ENCODE measurements at places on chromosomes 2 and 18.

DNA sequence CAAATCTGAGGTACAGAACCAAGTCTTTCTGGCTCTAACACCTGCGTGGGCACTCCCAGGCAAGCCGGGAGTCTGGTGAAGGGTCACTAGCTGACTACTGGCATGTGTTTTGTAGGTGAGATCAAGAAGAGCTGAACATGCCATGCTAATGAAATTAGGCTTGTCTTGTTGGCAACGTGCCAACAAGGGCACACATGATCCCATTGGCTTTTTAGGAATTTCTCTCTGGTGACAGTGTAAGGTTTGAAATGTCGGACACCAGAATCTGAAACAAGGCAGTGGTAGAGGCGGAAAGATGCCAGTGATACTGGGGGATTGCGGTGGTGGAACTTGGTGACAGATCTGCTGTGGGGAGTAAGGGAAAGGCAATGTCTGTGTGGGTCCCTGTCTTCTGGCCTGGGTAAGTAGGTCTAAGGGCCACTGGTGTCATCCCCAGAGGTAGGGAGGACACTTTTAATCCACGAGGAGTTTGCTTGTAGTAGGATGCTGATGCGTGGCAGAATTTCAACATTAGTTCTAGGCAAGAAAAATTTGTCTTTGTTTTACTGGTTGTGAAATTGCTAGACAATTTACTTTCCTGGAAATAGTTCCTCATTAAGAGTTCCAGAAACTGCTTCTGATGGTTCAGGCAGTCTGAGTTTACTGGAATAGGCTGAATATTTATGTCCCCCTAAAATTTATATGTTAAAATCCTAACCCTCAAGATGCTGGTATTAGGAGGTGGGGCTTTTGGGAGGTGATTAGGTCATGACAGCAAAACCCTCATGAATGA lies 52.6 kb upstream of the ACMSD start:
- H3K27ac ChIP-seq: no peak overlapping the region
- no peaks in the 10 kb centered on the region for H3K36me3 ChIP-seq
- no peak for DNase-seq
- H3K4me3 ChIP-seq: no peak overlapping the region
- peaks cover 8% of the 10 kb centered on the region for H3K27me3 ChIP-seq

DNA sequence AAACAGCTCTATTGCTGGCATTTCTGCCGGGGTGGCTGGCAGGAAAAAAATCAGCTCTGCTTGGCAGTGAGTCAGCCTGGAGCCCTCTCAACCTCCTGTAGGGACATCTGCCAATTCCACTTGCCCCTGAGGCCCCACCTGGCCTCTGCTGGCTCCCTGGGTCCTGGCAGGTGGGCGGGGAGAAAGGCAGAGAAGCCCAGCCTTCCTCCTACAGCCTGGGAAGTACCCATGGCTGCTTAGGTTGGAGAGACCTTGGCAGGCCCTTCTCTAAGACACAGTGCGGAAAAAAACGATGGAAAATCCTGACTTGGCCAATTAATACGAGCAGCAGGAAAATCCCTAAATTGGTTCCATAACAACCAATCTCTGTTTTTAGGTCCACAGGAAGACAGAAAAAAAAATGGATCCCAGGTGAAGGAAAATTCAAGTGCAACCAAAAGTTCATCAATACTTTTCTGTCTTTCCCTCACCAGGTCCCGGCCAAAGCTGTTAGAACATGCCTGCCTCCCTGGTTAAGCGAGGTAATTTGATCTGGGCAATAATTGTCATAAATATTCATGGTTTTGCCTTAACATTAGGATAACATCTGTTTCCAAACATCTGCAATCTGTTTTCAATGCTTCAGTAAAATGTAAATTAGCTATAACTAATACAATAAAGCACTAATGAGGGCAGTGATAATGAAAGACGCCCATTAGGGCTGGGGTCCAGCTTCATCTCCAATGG lies 245.9 kb downstream of the TFCP2L1 start:
- no peak overlapping the region for H3K4me3 ChIP-seq
- DNase-seq: no peak
- H3K27ac ChIP-seq: no peak overlapping the region
- H3K27me3 ChIP-seq: no peaks in the 10 kb centered on the region
- H3K4me1 ChIP-seq: no peaks in the 10 kb centered on the region
- no peaks in the 10 kb centered on the region for H3K36me3 ChIP-seq

GRCh38 chr2:240635998-240636547 lies 10.8 kb downstream of the GPR35 start:
- DNase-seq: no peak
- H3K36me3 ChIP-seq: no peaks in the 10 kb centered on the region
- no peak overlapping the region for H3K27ac ChIP-seq
- no peaks in the 10 kb centered on the region for H3K4me1 ChIP-seq
- no peaks in the 10 kb centered on the region for H3K27me3 ChIP-seq

- peaks cover 7% of the 10 kb centered on the region for H3K27me3 ChIP-seq
- DNase-seq: no peak
- H3K27ac ChIP-seq: no peak overlapping the region
- no peaks in the 10 kb centered on the region for H3K4me1 ChIP-seq
These were observed 11.6 kb downstream of the CD28 start for GRCh38 chr2:203718087-203718486.

GRCh38 chr18:8787794-8788193 lies 82.4 kb downstream of the MTCL1 start:
- H3K27me3 ChIP-seq: no peaks in the 10 kb centered on the region
- H3K4me1 ChIP-seq: peaks cover 9% of the 10 kb centered on the region
- peaks cover 5% of the 10 kb centered on the region for H3K36me3 ChIP-seq
- H3K4me3 ChIP-seq: no peak overlapping the region
- no peak overlapping the region for H3K27ac ChIP-seq

GRCh38 chr2:62536873-62537547 lies 31.0 kb upstream of the TMEM17 start:
- no peak overlapping the region for H3K4me3 ChIP-seq
- no peaks in the 10 kb centered on the region for H3K4me1 ChIP-seq
- no peaks in the 10 kb centered on the region for H3K36me3 ChIP-seq
- no peak for DNase-seq

DNA sequence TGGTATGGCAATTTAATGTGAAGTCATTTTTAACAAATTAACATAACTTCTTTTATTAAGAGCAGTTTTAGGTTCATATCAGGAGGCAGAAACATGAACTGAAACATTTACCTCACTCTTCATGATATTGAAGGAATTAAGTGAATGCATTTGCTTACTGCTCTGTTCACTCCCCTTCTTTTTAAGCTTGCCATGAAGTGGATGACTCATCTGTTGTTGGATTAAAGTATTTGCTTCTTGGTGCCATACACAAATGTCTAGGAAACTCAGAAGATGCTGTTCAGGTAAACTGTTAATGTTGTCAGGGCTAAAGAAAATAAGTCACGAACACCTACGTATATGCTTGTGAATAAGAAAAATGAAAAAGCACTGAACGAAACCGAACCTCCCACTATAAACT lies 10.2 kb upstream of the CABYR start:
- H3K27me3 ChIP-seq: no peaks in the 10 kb centered on the region
- no peak for DNase-seq
- H3K36me3 ChIP-seq: no peaks in the 10 kb centered on the region
- no peak overlapping the region for H3K27ac ChIP-seq

DNA sequence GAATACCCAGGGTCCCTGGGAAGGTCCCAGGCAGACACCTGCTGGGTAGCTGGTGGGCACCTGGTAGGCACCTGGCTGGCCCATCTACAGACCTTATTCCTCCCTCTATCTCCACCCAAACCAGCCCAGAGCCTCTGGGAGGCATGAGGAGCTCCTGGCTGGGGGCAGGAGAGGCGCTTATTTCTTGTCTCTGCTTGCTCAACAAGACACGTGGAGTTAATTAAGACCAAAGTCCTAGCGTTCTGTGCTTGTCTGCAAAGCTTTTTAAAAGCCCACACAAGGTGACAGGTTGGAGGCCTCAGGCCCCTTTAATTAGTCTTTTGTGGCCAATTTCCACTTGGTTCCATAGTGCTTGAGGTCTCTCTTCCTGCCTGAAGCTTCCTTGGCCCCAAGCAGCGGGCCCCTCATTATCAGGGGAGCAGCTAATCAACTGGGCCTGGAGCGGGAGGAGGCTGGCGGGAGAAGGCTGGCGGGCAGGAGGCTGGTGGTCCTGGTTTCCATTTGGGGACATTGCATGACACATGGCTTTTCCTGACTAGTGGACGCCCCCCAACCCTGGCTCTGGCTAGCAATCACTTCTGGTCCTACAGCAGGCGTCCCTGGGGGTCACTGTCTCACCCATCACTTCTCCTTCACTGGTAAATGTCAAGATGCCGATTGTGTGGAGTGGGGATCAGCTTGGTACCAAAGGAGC lies 65.4 kb upstream of the HDAC4 start:
- H3K4me1 ChIP-seq: no peaks in the 10 kb centered on the region
- no peak overlapping the region for H3K27ac ChIP-seq
- no peaks in the 10 kb centered on the region for H3K27me3 ChIP-seq
- DNase-seq: no peak
- no peaks in the 10 kb centered on the region for H3K36me3 ChIP-seq

DNA sequence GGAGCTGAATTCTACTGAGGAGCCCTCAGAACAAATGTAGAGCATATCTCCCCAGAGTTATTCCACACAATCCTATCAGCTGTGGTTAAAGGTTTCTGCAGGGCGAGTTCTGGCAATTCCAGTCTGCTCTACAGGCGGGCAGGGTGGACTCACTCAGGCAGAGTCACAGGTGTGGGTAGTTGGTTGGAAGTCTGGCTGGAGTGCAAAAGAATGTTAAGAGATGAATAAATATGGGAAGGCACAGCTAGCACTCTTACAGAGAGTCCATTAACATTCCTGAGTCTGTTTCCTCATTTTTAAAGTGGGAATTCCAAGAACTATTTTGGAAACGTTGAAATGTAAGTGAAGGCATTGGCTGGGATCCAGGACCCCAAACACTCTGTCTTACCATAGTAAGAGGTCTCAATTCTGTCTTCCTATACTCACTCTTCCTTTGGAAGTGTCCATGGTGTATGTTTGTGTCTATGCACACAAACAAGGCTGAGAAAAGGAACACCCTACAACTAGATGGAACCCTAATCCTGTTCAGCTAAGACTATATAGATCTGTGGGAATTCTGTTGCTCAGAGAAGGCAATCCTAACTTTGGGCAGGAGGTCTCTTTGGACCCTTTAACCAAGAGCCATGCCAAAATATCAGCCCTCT lies 63.3 kb upstream of the AQP4 start:
- no peaks in the 10 kb centered on the region for H3K36me3 ChIP-seq
- H3K4me1 ChIP-seq: no peaks in the 10 kb centered on the region
- H3K27ac ChIP-seq: no peak overlapping the region
- H3K27me3 ChIP-seq: no peaks in the 10 kb centered on the region

DNA sequence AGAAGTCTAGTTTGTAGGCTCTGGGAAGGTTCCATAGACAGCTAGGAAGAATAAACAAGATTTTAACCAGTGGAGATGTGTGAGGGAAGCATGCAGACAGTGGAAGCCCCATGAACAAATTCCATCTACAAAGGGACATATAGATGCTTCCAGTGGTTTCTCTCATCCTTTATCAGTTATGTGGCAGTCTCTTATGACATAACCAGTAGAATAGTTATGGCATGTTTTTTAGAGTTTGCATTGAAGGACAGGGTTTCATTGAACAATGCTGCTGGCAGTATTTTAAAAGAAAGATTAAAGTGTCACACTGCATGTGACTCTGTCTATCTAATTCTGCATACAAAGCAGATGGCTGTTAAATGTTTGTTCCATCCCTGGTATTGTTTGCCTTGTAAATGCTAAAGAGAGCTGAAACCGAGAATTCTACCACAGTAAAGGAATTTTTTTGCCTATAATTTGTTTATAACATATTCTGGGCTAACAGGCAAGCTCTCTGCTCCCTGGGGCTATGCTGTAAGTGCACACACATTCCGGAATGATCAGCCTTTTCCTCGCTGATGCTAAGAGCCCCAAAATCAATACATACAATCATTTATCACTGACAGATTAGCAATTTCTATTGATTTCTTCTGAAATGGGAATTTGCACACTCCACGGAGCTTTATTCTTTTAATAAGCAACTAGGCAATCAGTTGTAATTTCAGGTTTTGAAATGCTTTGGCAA lies 76.8 kb upstream of the PELI1 start:
- no peak for DNase-seq
- H3K27ac ChIP-seq: no peak overlapping the region
- H3K4me1 ChIP-seq: no peaks in the 10 kb centered on the region
- H3K4me3 ChIP-seq: no peak overlapping the region
- no peaks in the 10 kb centered on the region for H3K36me3 ChIP-seq

All from Panc1 (cell line).